Upper lobe of right lung (tissue), 1 donor: ENCODE measurements at places on chromosomes 7 and 10.

GRCh38 chr10:131098416-131098952 is 213.0 kb downstream of the TCERG1L start:
- DNase-seq, result no peak

- peak; percentile 51 for DNase-seq
Measured at GRCh38 chr10:131710142-131710861, 190.5 kb upstream of the PPP2R2D start.

DNA sequence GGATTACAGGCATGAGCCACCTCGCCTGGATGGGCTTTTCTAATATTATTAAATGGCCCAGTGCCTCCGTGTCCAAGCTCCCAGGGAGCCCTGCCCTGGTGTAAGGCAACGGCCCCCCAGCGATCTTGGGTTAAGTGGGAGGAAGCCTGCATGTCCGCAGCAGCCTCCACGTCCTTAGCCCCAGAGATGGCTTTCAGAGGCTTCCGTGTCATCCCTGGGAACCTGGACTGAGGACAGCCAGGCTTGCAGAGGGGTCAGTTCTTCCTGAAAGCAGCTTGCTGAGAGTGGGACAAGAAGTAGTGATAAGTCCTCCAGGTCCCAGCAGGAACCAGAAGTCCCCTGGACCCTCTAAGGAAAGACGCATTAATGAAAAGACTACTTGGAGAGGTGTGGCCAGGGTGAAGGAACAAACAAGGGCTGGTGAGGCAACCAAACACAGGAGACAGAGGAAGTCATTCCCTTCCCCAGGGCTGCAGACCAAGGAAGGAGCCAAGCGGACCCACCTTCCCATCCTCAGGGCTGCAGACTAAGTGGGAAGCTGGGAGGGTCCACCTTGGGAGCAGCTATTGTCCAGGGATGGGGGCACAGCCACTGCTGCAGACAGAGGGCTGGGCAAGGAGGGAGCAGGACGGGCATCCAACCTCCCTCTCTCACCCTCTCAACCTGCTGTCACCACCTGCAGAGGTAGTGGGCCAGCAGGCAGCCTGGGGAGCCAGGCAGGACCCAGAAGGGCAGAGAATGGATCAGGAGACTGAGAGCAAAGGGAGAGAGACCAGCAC is 13.0 kb upstream of the INSIG1 start:
- DNase-seq, result peak; percentile 40

DNA sequence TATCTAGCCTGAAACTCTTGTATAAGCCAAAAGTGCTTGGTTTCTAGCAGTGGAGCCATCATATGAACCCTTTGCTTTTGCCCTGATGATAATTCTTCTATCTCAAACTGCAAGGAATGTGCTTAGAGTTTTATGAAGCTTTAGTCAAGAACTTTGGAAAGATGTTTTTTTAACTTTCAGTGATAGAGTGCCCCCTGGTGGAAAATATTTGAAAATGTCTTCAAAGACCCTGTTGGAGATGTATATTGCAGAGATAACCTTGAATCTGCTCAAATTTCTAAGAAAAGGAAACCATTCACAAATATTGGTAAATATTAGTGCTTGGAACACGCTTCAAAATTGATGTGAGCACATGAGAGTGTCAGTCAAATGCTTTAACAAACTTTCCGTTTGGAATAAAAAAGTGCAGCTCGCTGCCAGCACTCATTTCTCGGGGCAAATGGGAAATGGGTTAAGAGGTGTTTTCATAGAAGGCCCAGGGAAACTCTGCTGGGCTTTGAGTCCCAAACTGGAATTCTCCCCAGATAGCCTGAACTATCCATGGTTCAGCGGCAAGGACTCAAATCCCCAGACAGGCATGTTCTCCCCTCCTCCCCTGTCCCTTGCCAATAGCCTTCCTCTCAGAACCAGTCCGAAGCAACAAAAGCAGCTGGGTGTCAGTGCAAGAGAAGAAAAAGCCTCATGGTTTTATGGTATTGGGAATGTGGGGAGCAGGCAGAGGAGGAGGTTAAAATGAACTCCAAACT is 129.3 kb downstream of the MYOF start:
- DNase-seq, result no peak

DNA sequence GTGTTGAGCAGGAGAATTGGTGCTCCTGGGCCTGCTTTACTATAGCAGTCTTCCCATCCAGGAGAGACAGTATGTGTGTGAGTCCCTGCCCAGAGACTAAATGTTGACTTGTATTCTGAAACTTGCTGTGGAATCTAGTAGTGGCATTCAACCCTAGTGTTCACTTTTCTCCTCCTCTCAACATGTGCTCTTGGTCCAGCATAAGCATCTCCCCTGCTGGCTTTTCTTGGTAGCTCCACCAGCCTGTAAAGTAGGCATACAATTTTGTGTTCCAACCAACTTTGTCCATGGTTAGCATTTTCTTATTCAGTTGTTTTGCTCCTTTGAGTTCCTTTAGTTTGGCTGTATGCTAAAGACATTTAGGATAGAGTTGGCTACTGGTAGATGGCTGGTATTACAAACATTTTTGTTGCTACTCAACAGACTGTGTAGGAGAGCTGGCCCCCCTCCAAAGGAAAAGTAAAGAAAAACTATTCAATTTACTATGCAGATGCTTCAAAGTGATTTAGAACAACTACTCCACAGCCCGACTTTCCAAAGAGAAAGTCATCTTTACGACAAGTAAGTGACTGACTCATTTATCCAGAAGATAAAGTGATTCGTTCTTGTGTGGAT is 46.0 kb downstream of the ASB4 start:
- DNase-seq, result no peak
